ENCODE measurements at places on chromosomes 1 and 21.

DNA sequence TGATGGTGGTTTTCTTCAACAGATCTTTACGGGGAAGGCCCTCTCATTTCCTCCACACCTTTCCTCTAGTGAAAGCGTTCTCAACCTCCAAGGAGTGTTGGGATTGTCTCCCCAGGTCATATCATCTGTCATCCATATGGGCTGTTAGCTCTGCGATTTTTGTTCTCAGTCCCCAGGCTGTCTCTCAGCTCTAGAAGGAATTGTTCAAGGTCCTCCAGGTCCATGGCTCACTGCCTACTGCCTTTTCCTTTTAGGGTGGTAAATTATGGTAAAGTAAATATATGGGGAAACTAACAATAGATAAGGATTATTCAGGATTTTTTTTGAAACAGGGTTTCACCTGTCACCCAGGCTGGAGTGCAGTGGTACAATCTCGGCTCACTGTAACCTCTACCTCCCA lies 37.6 kb downstream of the ELF3 start:
- DNase-seq: no peak

DNA sequence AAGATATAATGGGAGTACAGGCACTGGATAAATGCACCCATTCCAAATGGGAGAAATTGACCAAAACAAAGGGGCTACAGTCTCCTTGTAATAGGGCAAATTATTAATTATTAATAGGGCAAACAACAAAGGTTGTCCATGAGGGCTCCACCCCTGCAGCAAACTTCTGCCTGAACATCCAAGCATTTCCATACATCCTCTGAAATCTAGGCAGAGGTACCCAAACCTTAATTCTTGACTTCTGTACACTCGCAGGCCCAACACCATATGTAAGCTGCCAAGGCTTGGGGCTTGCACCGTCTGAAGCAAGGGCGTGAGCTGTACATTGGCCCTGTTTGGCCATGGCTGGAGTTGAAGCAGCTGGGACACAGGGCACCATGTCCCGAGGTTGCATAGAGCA lies 33.7 kb downstream of the TNFSF4 start:
- no peak for DNase-seq

DNA sequence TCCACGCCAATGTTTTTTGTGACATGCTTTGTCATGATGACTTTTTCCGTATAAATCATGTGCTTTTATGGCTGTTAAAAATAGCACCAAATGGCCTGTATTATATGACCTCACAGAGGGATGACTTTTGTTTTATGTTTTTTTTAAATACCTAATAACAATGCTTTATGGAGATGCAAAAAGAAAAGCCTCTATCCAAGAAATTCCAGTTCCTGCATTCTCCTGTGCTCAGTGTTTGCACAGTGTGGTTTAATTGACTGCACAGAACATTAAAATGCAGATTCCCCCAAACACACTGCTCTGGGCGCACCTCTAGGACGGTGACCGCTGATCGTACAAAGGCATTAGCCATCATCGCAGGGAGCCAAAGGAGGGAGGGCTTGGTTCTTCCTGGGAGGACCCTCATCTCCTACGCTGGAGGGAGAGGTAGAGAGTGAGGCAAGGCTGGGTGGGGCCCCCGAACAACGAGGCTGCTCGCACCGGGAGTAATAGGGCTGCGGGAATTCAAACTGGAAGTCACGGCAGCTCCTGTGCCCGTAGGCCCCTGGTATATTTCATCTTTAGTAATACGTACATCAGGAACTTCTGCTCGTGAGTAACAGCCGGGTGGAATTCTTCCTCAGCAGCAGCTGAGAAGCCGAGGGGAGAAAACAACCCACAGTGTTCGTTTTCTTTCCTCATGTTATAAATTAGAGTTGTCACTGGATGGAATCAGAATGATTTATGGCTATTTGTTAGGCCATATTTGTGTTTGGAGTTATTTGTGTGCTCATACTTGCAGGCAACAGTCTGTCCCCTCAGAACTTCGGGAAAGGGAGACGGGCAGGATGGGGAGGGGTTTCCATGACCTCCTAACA lies 465.6 kb downstream of the CAMTA1 start:
- no peak for DNase-seq

DNA sequence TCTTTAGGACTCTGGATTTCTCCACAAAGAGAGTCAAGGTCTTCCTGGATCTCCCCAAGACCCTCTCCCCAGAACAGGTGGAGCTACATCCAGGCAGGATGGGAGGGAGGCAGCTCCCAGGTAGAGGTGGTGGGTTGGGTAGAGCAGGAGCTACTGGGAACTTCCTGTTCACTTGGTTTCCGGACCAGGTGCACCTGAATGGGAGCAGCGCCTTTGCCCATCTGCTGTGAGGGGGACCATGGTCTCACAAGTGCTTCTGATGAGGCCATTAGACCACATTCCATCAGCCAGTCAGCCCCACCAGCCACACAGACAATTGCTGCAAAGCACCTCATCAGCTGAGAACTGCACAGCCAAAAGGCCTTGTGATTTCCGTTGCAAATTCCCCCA lies 188.8 kb downstream of the MATN1 start:
- DNase-seq: no peak

- DNase-seq: no peak
Observed at GRCh38 chr21:42398436-42399028, 2.7 kb upstream of the TMPRSS3 start.

DNA sequence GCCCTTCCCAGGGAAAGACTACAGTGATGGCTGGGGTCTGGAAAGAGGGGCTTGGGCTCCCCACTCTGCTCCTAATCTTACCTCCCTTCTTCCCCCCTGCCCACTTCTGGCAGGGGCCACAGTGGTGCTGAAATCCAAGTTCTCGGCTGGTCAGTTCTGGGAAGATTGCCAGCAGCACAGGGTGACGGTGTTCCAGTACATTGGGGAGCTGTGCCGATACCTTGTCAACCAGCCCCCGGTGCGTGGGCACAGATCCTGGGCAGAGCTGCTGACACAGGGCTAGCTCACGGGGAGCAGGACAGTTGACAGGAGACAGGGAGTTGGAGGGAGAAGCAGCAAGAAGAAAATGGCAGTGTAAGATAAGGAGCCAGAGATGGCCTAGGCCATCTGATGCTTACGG lies 2.4 kb downstream of the SLC27A3 start:
- no peak for DNase-seq

GRCh38 chr1:91742848-91743292 lies 143.1 kb downstream of the TGFBR3 start:
- no peak for DNase-seq

GRCh38 chr1:2965676-2966075 lies 55.6 kb upstream of the ACTRT2 start:
- DNase-seq: no peak

- DNase-seq: no peak
Observed at GRCh38 chr1:246947255-246947654, 15.5 kb upstream of the AHCTF1 start.

DNA sequence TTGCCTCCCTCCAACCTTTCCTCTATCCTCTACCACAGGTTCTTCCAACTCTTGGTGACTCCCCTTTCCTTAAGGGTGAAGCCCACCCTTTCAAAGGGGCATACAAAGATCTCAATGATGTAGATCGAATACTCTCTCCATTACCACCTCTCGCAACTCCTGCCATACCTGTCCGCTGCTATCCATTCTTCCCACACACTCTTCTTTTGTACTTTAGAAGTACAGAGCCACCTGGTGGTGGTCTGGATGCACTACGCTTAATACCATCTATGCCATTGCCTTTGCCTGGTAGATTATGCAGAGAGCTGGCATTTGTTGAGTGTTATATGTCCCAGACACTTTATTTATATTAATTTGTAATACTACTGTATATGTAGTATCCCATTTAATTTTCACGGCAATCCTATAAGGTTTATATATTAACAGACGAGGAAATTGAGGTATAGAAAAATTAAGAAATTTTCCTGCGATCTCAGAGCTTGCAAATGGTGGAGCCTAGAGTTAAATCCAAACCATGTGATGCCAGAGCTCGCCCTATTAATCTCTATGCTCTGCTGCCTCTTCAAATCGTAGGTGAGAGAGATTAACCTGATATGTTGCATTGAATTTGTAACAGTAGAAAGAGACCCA lies 22.9 kb downstream of the TSHB start:
- peak; percentile 62 for DNase-seq

- DNase-seq: no peak
Observed at GRCh38 chr1:45928486-45929205, 125.2 kb downstream of the MAST2 start.

GRCh38 chr1:32894019-32894600 lies 7.1 kb downstream of the TMEM54 start:
- DNase-seq: no peak

- DNase-seq: no peak
Observed at GRCh38 chr1:248613742-248614141, 16.2 kb upstream of the OR2T10 start.

GRCh38 chr1:241992734-241993133 lies 6.2 kb downstream of the MAP1LC3C start:
- DNase-seq: no peak

DNA sequence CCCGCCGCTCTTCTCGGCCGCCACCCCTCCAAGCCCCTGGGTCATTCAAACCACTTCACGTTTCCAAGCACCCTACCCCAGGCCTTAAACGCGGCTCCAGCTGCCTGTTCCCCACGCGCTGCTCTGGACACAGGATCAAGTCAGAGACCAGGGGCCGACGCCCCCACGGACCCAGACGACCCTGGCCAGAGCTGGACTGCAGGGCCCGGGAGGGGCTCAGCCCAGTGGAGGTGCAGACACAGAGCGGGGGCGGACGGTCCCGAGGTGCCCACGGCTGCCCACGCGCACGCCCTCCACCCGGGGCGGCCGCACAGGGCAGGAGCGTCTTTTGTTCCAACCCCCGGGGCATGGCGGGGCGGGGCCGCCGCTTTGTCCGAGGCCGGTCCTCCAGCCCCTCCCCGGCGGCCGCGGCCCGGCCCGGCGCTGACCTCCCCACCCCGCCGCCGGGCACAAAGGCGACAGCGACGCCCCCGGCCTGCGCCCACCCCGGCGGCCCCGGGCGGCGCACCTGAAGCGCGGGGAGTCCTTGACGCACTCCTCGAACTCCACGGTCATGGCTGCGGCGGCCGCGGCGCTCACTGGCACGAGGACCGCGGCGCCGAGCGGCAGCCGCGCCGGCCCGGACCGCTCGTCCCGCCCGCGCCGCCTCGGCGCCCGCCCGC lies 338 bp downstream of the ACAP3 start:
- DNase-seq: no peak

DNA sequence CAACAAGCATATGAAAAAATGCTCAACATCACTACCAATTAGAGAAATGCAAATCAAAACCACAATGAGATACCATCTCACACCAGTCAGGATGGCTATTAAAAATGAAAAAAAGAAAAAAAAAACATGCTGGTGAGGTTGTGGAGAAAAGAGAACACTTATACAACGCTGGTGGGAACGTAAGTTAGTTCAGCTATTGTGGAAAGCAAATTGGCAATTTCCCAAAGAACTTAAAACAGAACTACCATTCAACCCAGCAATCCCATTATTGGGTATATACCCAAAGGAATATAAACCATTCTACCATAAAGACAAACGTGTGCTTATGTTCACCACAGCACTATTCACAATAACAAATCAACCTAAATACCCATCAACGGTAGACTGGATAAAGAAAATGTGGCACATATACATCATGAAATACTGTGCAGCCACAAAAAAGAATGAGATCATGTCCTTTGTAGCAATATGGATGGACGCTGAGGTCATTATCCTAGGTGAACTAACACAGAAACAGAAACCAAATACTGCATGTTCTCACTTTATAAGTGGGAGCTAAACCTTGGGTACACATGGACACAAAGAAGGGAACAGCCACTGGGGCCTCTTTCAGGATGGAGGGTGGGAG lies 49.5 kb downstream of the LYST start:
- DNase-seq: no peak

DNA sequence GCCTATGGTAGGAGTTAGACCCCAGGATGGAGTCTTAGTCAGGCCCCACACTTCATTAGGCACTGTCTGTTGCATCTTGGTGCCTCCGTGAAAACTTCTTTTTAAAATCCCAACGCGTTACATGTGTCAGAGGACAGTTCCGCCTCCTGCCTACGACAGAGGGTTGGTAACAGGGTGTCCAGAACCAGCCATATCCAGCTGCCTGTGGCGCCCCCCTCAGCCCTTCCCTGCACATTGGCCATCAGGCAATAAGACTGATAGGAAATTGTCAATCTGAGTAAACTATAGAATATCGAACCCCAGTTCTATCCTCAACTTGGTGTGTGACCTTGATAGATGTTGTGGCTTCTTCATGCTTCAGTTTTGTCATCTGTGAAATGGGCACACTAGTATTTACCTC lies 108.6 kb upstream of the CSF3R start:
- no peak for DNase-seq

DNA sequence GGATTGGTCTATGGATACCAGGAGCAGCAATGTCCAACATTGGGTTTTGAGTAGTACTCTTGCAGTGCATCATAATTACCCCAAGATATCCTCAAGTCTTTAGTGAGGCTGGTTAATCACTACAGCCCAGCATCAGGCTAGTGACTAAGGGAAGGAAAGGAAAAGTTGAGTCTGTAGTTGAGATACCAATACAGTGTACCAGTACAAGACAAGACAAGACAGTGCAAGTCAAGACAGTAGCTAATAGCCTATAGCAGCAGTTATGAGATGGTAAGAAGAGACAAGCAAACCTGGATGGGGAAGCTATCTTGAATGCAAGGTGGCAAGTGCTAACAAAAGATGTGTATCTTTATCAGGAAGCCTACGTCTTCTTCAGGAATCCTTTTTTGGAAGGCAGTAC lies 13.3 kb upstream of the GNG12 start:
- DNase-seq: no peak
